ENCODE measurements at places on chromosomes 2 and 18.

GRCh38 chr2:67560771-67561456 lies 163.8 kb downstream of the ETAA1 start:
- DNase-seq, result no peak

DNA sequence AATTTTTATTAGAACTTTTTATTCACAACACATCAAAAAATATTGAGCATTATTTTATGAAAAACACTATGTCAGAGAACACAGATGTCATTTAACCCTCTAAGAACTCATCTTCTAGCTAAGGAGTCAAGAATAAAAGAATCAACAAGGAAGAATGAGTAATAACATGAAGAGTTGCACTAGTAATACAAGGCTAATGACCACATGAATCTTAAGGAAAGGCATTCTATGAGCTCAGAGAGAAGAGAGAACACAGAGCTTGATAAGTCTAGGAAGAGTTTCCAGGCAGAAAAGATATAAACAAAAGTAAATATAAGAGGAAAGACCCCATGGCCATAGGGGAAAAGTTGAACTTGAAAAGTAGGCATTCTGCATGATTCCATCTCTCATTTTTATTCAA lies 166.5 kb downstream of the MAIP1 start:
- DNase-seq, result no peak

DNA sequence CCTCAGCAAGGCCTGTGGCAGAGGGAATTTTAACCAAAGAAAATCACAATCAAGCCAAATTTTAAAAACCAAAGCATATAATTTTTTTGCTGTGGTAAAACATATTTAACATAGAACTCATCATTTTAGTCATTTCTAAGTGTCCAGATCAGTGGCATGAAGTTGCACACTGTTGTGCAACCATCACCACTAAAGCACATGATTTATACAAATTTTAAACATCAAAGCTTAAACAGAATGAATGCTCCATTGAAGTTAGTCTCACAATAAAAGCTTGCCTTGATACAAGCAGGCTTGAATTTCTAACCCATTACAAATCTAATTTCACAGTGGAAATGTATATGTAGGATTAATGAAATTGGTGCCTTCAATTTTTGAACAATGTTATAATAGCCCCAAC lies 31.2 kb downstream of the FTCDNL1 start:
- DNase-seq, result no peak

GRCh38 chr2:180630756-180631155 lies 349.6 kb upstream of the UBE2E3 start:
- no peak for DNase-seq

GRCh38 chr18:6962571-6963451 lies 154.8 kb downstream of the LAMA1 start:
- no peak for DNase-seq

GRCh38 chr2:120036145-120036544 lies 23.3 kb downstream of the EPB41L5 start:
- DNase-seq, result no peak

DNA sequence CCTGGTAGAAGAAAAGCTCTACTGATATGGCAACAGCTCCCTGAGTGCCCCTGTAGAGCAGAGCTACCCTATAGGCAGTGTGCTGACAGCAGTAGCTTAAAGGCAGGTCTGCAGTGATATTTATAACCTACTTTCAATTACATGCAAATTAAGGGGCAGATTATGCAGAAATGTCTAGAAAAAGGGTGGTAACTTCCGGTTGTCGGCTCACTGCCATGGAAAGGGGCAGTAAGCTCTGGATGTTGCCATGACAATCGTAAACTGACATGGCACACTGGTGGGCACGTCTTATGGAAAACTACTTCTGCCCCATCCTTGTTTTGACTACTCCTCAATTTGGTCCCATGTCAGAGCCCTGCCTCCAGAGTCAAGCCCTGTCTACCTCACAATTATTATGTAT lies 2.9 kb upstream of the TYMS start:
- no peak for DNase-seq

GRCh38 chr18:46736135-46736534 lies 20.7 kb downstream of the ST8SIA5 start:
- no peak for DNase-seq

DNA sequence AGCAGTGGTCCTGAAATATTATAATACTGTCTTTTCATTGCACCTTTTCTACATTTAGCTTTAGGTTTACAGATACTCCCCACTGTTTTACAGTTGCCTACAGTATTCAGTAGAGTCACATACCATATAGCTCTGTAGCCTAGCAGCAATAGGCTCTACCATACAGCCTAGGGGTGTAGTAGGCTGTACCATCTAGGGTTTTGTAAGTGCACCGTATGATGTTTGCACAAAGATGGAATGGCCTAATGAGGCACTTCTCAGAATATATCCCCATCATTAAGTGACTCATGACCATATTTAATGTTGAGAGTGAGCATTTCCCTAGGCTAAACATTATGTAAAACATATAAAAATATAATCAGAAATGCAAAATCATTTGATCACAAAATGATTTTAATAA lies 511.3 kb upstream of the RAB12 start:
- DNase-seq, result no peak

GRCh38 chr2:157336137-157337010 lies 10.8 kb upstream of the ERMN start:
- peak; percentile 20 for DNase-seq

DNA sequence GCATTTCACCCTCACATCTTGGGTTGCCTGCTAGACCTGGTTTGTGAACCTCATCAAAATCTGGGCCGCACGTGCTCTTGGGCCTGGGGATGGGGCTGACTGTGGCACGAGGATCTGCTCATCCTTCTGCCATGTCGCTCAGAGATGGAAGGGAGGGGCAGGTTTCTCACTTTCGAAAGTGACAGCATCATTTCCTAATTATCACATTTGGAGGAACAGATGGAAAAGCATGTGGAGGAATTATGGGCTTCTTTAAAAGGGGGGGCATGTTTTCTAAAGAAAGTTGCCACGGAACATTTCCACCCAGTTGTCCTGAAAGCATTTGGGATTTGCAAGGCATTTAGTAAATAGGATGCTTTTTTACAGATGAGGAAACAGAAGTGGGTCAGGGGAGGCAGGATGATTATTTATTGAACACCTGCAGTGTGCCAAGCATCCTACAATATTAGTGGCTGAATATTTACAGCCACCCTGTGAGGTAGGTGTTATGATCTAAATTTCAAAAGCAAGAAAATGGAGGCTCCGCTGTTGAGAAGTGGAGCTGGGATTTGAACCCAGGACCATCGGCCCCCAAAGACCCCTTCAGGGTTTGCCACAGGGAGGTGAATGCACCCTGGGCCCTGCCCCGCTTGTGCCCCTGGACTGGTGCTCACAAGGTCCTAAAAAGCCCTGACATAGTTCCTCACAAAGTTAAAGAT lies 104.2 kb upstream of the MYCN start:
- no peak for DNase-seq

- no peak for DNase-seq
Measured at GRCh38 chr18:54558609-54559585, 32.1 kb upstream of the DYNAP start.

- DNase-seq, result no peak
Measured at GRCh38 chr18:45325778-45326177, 289.5 kb upstream of the SLC14A2 start.

- no peak for DNase-seq
Measured at GRCh38 chr2:4909346-4910009, 782.7 kb upstream of the SOX11 start.

DNA sequence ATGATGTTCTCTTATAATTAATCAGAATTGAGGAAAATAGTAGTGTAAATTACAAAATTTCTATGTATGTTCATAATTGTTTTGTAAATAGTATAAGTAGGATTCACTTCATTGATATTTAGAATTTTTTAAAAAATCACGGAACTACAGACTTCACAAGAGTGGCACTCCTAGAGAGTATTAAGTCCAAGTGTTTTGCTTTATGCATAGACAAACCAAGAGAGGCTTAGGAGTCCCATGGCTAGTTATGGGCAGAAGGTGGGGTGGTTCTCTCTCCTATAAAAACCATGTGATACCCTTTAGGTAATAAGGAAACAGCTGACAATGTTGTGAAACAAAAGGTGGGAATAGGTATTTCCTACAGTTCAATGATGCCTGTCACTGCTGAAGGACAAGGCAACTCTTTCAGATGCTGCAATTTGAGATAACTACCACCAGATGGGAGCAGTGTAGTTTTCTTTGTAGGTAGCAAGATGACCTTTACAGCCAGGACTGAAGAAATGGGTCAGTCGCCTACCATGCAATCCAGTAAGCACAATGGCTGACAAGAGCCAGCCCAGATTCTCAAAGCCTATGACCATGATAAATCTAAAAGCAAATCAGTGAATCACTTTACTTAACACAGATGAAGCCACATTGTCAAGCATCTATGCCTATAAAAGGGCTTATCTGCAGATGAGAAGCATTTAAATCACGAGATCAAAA lies 83.9 kb downstream of the AAK1 start:
- no peak for DNase-seq

DNA sequence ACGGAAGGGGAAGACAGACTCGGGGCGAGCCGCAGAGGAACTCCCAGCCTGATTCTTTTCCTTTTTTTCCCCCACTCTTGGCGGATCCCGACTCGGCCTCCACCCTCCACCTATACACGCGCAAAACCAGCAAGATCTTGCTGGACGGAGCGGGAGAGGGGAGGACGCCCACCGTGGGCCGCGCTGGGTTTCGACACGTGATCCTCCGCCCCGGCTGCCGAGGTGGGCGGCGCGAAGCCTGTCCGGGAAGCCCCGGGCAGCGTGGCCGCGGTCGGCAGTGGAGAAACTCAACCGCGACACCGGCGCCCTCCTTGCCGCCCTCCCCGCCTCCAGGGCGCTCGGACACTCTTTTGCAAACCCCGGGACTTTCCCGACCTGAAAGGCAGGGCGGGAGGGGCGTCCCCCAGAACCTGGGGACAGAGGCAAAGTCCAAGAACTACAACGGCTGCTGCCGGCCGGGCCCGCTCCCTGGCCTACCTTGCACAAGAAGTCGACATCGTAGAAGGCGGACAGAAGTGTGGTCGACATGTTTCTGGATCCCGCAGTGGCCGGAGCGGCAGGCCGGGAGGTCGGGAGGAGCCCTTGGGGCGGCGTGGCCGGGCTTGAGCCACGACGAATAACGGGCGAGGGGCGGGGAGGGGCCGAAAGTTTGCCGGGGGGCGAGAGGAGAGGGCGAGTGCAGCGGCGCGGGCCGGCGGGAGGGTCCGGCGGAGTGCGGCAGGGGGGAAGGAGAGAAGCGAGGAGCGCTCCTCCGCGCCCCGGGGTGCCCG lies 433 bp downstream of the ZFP36L2 start:
- DNase-seq, result peak; percentile 36

DNA sequence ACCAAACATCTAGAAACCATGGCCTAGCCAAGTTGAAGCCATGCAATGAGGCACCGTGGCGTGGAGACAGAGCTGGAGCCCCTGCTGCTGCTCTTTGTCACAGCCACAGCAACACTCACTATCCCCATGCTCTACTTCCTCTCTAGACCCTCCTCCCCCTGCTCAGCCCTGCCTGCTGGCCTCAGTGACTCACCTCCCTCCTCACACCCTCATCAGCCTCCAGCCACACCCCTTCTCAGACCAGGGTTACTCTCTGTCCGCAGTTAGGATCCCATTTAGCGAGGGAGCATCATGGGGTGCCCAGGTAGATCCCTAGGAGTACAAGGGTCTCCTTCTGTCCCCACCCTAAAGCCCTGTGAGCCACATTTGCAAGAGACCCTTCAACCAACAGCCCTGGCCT lies 25.4 kb upstream of the SOX11 start:
- DNase-seq, result no peak
